ENCODE measurements at places on chromosomes 12 and 14. TPM values are rescaled to one million over a fixed set of nuclear protein-coding genes. Genes with fewer than 3 reads are reported as not detected.
A peak's percentile ranks its signal among the peaks of the same experiment; 100 is the strongest.

- no peaks in the 10 kb centered on the region for H3K4me1 ChIP-seq
- H3K27ac ChIP-seq, result no peak overlapping the region
- H3K36me3 ChIP-seq, result no peaks in the 10 kb centered on the region
- no peak overlapping the region for H3K4me3 ChIP-seq
Measured at GRCh38 chr14:82724316-82724715, 1190.7 kb upstream of the SEL1L start.

DNA sequence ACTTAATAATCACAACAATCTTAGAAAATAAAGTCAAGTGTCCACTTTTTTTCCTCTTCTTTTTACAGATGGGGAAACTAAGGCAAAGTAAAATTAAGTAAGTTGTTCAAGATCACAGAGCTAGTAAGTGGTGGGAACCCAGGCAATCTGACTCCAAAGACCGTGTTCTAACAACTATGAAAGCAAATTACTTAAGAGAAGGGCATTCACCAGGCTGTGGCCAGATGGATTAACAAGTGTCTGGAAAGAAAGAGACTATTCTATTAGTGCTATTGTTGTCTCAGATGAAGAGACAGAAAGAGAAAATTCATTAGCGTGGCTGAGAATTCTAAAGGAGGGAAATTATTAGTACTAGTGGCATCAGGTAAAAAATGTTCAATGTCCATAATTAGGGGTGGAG, 48.5 kb downstream of the FGD6 start:
- H3K27me3 ChIP-seq, result no peaks in the 10 kb centered on the region
- H3K4me1 ChIP-seq, result no peaks in the 10 kb centered on the region
- H3K4me3 ChIP-seq, result no peak overlapping the region
- no peak overlapping the region for H3K27ac ChIP-seq

GRCh38 chr12:29561664-29562071, 64.2 kb upstream of the OVCH1 start:
- no peak overlapping the region for H3K4me3 ChIP-seq
- H3K36me3 ChIP-seq, result no peaks in the 10 kb centered on the region
- no peak overlapping the region for H3K27ac ChIP-seq
- H3K4me1 ChIP-seq, result peaks cover 5% of the 10 kb centered on the region

- H3K4me1 ChIP-seq, result no peaks in the 10 kb centered on the region
- no peaks in the 10 kb centered on the region for H3K36me3 ChIP-seq
- no peak overlapping the region for H3K27ac ChIP-seq
- no peak overlapping the region for H3K4me3 ChIP-seq
Measured at GRCh38 chr14:59037086-59037485, 151.4 kb upstream of the DAAM1 start.

- H3K4me1 ChIP-seq, result no peaks in the 10 kb centered on the region
- H3K27me3 ChIP-seq, result no peaks in the 10 kb centered on the region
- H3K27ac ChIP-seq, result no peak overlapping the region
- H3K4me3 ChIP-seq, result no peak overlapping the region
Measured at GRCh38 chr12:18277196-18277595, 15.9 kb downstream of the PIK3C2G start.

The FITM1 gene
- total RNA-seq, result 1.9 TPM

The KRT74 gene
- total RNA-seq, result 0.15 TPM

DNA sequence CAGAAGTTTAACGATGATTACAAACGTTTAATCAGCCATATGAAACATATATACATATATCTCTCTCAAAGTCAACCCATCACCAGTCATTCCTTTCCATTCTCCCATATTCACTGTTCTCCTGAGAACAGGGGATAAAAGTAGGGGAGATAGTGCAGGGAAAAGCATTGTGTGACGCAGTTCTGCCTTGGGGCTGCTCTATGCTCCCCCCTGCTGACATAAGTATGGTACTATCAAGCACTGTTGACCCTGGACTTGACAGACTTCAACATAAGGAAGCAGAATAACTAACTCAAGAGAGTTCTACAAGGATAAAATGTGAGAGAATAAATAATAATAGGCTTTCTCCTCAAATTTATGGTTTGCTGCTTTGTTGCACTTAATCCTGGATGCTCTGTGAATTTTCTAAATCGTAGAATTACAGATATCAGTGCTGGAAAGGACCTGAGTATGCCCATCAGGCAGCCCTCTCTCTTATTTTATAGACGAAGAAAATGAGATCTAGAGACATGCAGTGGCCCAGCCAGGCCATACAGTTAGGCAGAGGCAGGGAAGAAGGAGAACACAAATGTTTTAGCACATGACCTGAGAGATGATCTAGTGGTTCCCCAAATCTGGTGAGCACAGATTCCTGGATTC, 87.2 kb downstream of the SCN8A start:
- peaks cover 23% of the 10 kb centered on the region for H3K27me3 ChIP-seq
- peak; percentile 39 for DNase-seq
- H3K4me1 ChIP-seq, result peaks cover 6% of the 10 kb centered on the region
- no peak overlapping the region for H3K4me3 ChIP-seq

DNA sequence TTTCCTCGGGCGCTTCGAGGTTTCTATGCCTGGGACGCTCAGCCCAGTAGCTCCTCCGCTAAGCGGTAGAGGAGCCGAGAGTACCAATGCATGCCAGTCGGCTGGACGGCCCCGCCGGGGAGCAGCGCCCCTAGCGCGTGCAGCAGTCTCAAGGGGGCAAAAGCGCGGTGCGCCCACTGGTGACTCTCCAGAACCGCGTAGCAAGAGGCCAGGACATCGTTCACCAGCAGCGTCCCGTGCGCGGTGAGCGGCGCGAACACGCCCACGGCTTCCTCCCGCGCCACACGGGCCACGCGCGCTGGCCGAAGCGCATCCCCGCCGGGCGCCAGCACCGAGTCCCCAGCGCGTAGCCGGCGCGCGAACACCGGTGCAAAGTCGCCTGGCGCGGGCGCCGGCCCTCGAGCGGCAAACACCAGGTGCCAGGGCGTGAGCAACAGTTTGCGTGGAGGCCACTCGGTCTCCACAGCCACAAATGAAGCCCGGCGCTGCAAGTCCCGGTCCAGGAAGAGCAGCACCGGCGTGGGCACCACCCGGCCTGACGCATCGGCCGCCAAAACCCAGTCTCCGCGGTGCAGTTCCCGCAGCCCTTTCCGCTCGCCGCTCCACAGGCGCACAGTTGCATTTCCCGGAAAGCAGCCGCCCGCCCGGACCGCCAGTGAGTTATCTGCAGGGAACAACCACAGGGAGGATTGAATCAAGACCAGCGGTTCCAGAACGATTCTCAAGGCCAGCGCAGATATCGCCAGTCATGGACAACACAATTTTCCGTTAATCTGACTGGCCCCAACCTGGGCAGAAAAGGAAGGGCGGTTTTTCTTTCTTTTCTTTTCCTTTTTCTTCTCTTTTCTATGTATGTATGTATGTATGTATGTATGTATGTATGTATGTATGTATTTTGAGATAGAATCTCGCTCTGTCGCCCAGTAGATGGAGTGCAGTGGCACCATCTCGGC, 4.5 kb downstream of the DHH start:
- peak overlapping the region; percentile 66 for H3K4me3 ChIP-seq
- H3K4me1 ChIP-seq, result peaks cover 68% of the 10 kb centered on the region
- peak overlapping the region; percentile 74 for H3K27ac ChIP-seq
- peak; percentile 33 for DNase-seq
- peaks cover 60% of the 10 kb centered on the region for H3K27me3 ChIP-seq

DNA sequence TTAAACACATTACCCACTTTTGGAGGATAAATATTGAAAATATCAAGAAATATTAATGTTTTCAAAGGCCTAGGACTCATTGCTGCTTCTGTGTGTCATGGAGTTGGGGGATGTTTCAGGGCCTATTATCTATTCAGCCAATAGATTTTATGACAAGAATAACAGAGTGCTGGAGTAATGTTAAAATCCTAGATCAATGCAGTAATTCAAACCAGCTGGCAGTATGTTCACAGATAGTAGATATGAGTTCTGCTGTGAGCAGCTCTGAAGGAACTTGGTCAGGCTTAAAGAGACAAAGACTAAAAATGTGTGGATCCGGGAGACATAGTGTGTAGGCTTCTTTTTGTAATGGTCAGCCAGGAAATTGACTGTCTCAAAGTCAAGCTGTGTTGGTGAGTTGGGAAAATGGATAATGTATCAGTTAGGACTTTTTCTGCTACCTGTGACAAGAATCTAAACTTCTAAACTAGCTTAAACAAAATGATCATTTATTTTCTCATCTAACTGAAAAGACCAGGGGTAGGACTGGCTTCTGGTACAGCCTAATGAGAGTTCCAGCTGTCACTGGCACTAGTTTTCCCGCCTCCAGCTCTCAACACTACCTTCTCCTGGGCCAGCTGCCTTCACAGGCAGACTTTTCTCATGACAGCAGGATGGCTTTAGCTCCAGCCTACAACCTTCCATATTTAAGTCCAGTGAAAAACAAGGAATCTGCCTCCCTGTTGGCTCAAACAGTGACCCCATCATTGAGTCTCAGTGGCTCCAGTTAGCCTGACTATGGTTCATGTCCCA, 16.3 kb upstream of the POLR3B start:
- no peaks in the 10 kb centered on the region for H3K27me3 ChIP-seq
- H3K36me3 ChIP-seq, result peaks cover 11% of the 10 kb centered on the region
- H3K4me3 ChIP-seq, result no peak overlapping the region
- no peaks in the 10 kb centered on the region for H3K4me1 ChIP-seq

GRCh38 chr14:21258889-21259787, 10.1 kb downstream of the HNRNPC start:
- H3K4me1 ChIP-seq, result peaks cover 71% of the 10 kb centered on the region
- no peak overlapping the region for H3K27ac ChIP-seq
- no peak for DNase-seq
- H3K4me3 ChIP-seq, result no peak overlapping the region
- peaks cover 75% of the 10 kb centered on the region for H3K36me3 ChIP-seq

DNA sequence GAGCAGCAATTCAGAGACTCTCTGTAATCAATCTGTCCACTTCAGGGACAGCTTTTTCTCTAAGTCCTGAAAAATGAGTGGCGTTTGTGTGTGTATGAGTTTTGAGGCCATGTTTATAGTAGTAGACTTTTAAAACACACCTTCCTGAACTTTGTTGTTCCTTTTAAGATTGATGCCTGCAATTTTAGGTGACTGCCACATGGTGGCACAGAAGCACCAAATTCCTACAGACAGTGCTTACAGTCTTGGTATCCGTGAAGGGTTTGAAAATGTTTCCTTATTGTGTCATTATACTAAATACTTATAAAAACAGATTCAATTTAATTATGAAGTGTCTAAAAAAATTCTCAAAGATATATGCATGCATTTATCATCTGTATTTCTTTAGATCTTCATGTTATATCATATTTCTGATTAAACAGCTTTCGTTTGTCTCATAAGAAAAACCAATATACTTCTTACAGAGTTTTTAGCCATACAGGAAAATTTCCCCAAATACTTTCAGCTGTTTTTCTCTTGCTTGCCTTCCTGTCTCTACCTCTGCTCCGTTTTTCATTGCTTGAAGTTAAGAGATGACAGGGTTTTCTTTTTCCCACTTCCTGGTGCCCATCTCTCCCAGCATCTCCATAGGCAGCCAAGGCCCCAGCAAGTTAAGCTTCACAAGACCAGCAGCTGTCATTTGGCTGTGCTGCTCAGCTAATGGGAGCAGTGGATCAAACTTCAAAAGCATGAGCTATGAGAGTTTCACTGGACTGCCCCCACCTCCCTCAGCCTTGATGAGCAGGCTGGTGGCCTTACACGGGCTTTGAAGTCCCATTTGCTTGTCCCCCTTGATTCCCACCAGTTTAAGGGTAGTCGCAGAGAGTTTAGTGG, 259.6 kb downstream of the AKAP6 start:
- DNase-seq, result no peak
- H3K4me3 ChIP-seq, result no peak overlapping the region

The MMP19 gene
- not detected for total RNA-seq

GRCh38 chr12:50638482-50638880, 125.4 kb upstream of the ATF1 start:
- H3K27me3 ChIP-seq, result no peaks in the 10 kb centered on the region
- no peak for DNase-seq
- no peak overlapping the region for H3K27ac ChIP-seq
- peaks cover 47% of the 10 kb centered on the region for H3K4me1 ChIP-seq

DNA sequence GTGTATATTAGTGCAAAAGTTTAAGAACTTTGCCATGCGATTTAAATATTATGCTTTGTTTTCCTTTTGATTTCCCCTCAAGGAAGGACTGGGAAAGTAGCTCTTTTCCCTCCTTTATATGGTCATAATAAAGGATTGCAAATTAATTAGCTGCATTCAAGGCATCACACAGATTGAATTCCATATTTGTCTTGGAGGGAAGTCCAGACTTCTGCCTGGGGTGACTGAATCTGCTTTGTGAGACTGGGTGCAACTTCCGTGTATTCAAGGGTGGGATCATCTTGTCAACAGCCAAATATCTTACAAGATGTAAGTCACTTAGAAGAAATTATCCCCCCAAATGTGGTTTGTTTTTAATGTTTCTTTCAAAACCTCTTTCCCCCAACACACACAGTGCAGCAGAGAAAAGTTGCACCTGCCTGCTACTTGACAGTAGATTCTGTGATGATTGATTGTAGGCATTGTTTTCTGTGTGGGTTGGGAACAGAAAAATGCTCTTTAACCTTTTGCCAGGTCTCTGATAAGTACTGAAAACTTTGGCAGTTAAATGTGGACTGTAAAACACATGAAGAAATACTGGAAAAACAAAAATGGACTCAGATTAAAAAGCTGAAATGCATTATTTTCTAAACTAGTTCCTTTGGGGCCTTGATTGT, 28.4 kb downstream of the STK38L start:
- no peaks in the 10 kb centered on the region for H3K27me3 ChIP-seq
- H3K27ac ChIP-seq, result no peak overlapping the region
- H3K36me3 ChIP-seq, result peaks cover 4% of the 10 kb centered on the region
- H3K4me3 ChIP-seq, result no peak overlapping the region
- no peak for DNase-seq

DNA sequence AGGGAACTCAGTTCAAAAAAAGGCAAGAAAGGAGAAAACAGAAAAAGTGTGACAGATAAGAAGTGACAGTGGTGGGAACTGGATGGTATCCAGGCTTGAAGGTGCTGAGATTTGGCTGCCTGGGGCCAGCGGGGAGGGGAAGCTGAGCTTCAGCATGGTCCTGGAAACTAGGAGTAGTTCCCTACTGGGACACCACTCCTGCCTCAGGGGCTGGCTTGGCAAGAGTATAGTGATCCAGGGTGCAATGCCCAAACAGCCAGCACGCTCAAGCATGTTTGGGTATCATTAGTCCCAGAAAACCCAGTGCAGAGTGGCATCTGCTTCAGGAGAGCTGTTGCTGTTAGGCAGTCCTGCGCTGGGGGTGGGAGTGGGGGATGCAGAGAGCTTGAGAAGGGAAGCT, 49.5 kb upstream of the KTN1 start:
- H3K27me3 ChIP-seq, result no peaks in the 10 kb centered on the region
- no peak overlapping the region for H3K4me3 ChIP-seq
- H3K27ac ChIP-seq, result no peak overlapping the region
- no peak for DNase-seq
- no peaks in the 10 kb centered on the region for H3K36me3 ChIP-seq

The KCNJ8 gene
- not detected for total RNA-seq

GRCh38 chr14:55336162-55336561, 64.9 kb downstream of the FBXO34 start:
- H3K4me3 ChIP-seq, result peak overlapping the region; percentile 2
- no peaks in the 10 kb centered on the region for H3K27me3 ChIP-seq
- peak overlapping the region; percentile 61 for H3K27ac ChIP-seq
- H3K36me3 ChIP-seq, result peaks cover 18% of the 10 kb centered on the region
- DNase-seq, result peak; percentile 39

DNA sequence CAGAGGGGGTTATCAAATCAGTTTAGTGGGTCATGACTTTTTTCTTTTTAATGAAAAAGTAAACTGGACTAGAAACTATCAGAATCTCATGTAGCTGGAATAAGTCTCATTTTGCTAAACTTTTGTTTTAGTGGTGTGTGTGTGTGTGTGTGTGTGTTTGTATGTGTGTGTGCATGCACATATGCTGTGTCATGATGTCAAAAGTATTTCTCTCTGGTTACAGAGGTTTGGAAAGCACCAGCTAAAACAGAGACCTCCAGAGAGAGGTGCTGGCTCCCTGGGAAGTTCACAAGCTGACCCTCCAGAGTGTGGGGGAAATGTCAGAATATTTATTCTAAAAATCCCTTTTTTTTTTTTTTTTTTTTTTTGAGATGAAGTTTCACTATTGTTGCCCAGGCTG, 114.7 kb downstream of the LGMN start:
- no peak for DNase-seq
- H3K27me3 ChIP-seq, result no peaks in the 10 kb centered on the region
- peaks cover 5% of the 10 kb centered on the region for H3K36me3 ChIP-seq
- peaks cover 19% of the 10 kb centered on the region for H3K4me1 ChIP-seq
